ENCODE measurements at places on chromosomes 7 and 10. TPM values are rescaled to one million over a fixed set of nuclear protein-coding genes. Genes with fewer than 3 reads are reported as not detected.

DNA sequence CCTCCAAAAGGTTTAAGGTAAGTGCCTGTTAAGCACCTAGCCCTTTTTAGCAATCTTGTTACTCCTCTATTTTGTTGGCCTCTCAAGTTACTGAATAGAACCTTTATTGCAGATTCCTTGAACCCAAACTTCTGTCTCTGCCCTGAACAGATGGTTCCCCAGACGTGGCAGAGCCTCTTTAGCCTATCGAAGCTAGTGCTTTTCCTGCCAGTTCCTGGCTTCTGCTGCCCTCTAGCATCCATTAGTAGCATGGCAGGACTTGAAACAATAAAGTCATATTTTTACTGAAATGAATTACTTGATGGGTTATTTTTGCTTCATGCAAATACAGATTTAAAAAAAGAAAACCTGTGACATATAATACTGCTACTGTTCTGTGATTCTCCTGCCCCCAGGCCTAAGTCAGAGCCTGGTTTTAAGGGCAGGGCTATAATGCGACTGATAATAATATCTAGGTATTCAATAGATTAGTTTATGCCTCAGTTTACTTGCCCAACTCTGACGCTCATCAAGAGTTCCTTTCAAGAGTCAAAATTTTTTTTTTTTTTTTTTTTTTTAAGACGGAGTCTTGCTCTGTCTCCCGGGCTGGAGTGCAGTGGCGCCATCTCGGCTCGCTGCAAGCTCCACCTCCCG lies 84.3 kb upstream of the PHF14 start:
- peak; percentile 51 for DNase-seq
- H3K27ac ChIP-seq, result no peak overlapping the region
- no peak overlapping the region for H3K4me3 ChIP-seq
- no peaks in the 10 kb centered on the region for H3K4me1 ChIP-seq
- H3K27me3 ChIP-seq, result no peaks in the 10 kb centered on the region

The HPSE2 gene
- total RNA-seq, result not detected

GRCh38 chr7:69060516-69060915 lies 537.8 kb upstream of the AUTS2 start:
- no peaks in the 10 kb centered on the region for H3K4me1 ChIP-seq
- no peak overlapping the region for H3K4me3 ChIP-seq
- H3K27me3 ChIP-seq, result no peaks in the 10 kb centered on the region

DNA sequence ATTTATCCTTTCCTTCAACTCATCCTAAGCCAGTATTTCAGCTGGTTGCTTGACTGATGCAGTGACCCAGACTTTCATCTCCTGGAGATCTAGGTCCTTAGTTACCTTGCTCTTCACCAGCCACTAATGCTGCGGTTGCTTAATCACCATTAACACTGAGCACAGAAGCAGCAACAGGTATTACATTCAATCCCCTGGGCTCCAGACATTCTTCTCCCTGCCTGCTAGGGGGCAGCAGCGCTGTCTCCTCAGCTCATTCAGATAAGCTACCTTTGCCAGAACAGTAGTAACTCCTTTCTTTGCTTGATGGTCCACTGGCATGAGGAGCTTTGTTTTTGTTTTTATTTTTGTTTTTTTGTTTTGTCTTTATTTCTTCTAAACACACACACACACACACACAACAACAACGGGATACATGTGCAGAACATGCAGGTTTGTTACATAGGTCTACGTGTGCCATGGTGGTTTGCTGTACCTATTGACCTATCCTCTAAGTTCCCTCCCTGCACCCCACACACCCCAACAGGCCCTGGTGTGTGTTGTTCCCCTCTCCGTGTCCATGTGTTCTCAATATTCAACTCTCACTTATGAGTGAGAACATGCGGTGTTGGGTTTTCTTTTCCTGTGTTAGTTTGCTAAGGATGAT lies 1043.2 kb upstream of the C7orf33 start:
- H3K4me3 ChIP-seq, result no peak overlapping the region
- no peaks in the 10 kb centered on the region for H3K4me1 ChIP-seq
- peak; percentile 9 for DNase-seq
- H3K27me3 ChIP-seq, result no peaks in the 10 kb centered on the region

DNA sequence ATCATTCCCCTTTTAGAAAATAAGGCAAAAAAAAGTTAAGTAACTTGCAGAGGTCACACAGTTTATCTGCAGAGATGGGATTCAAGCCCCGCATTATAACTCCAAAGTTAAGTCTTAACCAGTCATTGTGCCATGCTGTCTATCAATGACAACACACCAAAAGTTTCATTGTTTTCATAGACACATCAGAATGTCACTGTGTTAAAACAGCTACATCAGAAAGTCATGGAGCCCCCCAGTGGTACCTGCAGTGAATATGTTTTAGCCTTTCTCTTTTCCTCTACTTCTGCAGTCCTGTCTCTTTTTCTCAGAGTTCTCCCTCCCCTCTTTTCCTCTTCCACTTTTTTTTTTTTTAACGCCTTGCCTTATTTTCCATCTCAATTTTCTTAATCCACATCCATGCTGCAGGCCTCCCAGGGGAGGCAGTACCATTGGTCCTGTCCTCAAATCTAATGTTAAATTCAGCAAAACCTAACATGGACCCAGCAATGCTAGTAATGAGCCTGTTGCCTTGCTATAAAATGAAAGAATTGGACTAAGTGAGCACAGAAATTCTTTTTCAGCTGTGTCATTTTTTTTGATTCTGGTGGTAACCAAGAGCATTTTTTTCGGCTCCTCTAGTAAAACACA lies 3.8 kb upstream of the NRCAM start:
- H3K27ac ChIP-seq, result no peak overlapping the region
- DNase-seq, result no peak
- H3K27me3 ChIP-seq, result peaks cover 37% of the 10 kb centered on the region
- no peaks in the 10 kb centered on the region for H3K4me1 ChIP-seq
- H3K4me3 ChIP-seq, result no peak overlapping the region
- no peaks in the 10 kb centered on the region for H3K36me3 ChIP-seq

Measured in IMR-90 (cell line).